ENCODE measurements at places on chromosomes 5 and 9.

- peaks cover 33% of the 10 kb centered on the region for H3K4me1 ChIP-seq
- DNase-seq = peak; percentile 73
- no peak overlapping the region for H3K27ac ChIP-seq
Observed at GRCh38 chr5:157269165-157269671, 3.3 kb downstream of the CYFIP2 start.

- no peak for DNase-seq
- no peak overlapping the region for H3K27ac ChIP-seq
- H3K27me3 ChIP-seq = no peaks in the 10 kb centered on the region
- H3K4me1 ChIP-seq = 0 out of 2 replicates have a peak, but pooled peaks cover 3% of the 10 kb centered on the region
- no peak overlapping the region for H3K4me3 ChIP-seq
- no peaks in the 10 kb centered on the region for H3K36me3 ChIP-seq
Observed at GRCh38 chr9:134546746-134547145, 94.9 kb upstream of the COL5A1 start.

DNA sequence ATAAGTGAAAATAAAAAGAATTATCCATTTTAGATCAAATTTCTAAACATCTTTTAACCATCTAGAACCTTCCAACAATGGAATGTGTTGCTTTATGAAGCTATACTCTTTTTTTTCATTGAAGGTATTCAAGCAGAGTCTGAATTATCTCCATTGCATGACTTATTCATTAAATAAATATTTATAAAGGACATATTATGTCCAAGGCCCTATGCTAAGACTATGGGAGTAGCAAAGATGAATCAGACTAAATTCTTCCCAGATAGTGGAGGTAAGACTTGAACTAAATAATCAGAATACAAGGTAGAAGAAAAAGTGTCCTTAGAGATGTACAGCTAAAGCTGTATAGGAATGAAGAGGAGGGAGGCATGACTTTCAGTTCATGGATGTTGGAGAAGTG is 215.5 kb upstream of the RGMB start:
- H3K27me3 ChIP-seq = no peaks in the 10 kb centered on the region
- H3K4me3 ChIP-seq = no peak overlapping the region
- H3K36me3 ChIP-seq = no peaks in the 10 kb centered on the region
- H3K27ac ChIP-seq = no peak overlapping the region
- DNase-seq = no peak
- H3K4me1 ChIP-seq = peaks cover 6% of the 10 kb centered on the region

DNA sequence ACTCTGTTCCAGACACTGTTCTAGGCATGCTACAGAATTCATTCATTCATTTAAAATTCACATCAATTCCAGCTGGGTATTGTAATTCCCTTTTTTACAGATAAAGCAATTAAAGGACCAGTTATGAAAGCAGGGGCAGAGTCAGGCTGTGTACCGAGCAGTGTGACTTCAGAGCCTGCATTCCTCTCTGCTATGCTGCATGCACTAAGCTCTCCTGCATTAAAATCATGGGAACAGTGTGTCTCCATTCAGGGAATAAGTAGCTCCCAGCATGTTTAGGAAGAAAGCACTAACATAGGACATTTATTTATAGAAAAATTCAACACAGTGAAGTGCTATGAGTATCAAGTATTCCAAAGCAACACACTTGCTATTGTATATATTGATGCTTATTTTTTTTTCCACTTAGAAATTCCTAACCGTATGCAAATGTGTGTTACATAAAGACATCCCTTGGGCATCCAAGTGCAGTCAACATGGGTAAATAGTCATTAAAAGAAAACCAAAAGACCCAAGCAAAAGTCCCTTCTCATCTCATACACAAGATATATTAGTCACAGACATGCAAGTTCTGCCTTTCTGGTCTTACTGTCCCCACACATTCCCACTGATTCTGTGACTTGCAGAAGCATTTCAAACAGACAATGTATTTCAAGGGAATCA is 173.7 kb downstream of the GABRB2 start:
- H3K27me3 ChIP-seq = no peaks in the 10 kb centered on the region
- peaks cover 4% of the 10 kb centered on the region for H3K4me1 ChIP-seq
- no peaks in the 10 kb centered on the region for H3K36me3 ChIP-seq
- H3K4me3 ChIP-seq = no peak overlapping the region

DNA sequence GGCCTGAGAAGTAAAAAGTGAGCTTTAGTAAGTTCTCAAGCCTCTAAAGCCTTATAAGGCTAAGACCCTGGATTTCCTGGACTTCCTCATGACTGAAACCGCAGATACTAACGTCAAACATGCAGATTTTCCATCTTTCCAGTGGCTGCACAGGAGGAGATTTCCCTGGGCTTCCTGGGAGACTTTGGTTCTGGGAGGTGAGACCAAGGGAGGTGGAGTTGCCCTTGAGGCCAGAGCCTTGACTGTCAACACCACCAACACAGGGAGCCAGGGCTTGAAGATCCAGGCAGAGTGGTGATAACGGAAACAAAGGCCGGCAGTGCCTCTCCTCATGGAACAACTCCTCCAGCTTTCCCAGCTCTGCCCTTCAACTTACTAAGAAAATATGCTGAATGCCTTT is 144.7 kb upstream of the LRRTM2 start:
- H3K4me3 ChIP-seq = no peak overlapping the region
- no peak for DNase-seq
- no peaks in the 10 kb centered on the region for H3K36me3 ChIP-seq
- H3K4me1 ChIP-seq = peaks cover 8% of the 10 kb centered on the region
- H3K27ac ChIP-seq = no peak overlapping the region
- H3K27me3 ChIP-seq = no peaks in the 10 kb centered on the region

- no peaks in the 10 kb centered on the region for H3K36me3 ChIP-seq
- no peak overlapping the region for H3K27ac ChIP-seq
- no peaks in the 10 kb centered on the region for H3K4me1 ChIP-seq
- DNase-seq = no peak
Observed at GRCh38 chr9:90306158-90306557, 336.5 kb downstream of the DIRAS2 start.

DNA sequence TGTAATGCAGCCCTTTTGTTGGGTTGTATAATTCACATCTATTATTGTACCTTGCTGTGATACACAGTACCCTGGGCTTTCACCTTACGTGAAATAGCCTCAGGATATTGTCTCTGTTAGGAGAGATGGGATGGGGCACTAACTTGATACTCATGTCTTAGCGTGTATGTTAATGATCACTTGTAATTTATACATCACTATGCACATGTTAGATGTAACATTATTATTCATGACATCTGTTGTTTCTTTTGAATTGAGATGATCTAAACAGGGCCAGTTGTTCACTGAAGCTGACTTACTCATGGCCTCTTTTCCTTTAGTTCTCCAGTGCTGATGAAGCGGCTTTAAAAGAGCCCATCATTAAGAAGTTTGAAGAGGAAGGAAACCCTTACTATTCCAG is 65.2 kb downstream of the MCCC2 start:
- no peak overlapping the region for H3K4me3 ChIP-seq
- H3K27me3 ChIP-seq = no peaks in the 10 kb centered on the region
- DNase-seq = no peak
- peaks cover 26% of the 10 kb centered on the region for H3K36me3 ChIP-seq

DNA sequence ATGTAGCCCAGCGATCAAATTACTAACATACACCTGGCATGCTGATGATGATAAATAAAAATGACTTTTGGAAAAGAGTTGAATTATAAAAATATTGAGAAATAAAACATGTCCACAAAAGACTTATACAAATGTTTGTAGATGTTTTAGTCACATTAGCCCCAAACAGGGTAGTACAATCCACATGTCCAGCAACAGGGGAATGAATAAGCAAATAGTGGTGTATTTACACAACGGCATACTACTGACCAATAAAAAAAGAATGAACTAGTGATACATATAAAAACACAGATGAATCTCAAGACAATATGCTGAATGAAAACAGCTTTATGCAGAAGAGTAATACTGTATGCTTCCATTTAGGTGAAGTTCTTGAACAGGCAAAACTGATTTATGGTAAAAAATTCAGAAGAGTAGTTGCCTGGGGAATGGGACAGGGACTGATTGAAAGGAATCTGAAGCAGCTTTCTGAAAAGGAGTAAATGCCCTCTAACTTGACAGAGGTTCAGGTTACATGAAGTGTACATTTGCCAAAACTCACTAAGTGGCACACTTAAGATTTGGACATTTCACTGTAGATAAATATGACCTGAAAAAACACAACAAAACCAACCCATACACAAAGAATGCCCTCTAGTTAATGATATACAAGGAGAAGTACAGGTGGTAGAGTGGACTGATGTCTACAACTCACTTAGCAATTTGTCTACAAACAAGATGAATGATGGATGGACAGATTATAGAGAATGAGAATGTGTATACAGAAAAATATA is 35.4 kb downstream of the ACTL7A start:
- peaks cover 52% of the 10 kb centered on the region for H3K36me3 ChIP-seq
- no peaks in the 10 kb centered on the region for H3K27me3 ChIP-seq
- DNase-seq = no peak

GRCh38 chr5:16791036-16791705 is 144.9 kb downstream of the MYO10 start:
- no peaks in the 10 kb centered on the region for H3K4me1 ChIP-seq
- peak; percentile 70 for DNase-seq
- no peak overlapping the region for H3K27ac ChIP-seq
- H3K27me3 ChIP-seq = no peaks in the 10 kb centered on the region

DNA sequence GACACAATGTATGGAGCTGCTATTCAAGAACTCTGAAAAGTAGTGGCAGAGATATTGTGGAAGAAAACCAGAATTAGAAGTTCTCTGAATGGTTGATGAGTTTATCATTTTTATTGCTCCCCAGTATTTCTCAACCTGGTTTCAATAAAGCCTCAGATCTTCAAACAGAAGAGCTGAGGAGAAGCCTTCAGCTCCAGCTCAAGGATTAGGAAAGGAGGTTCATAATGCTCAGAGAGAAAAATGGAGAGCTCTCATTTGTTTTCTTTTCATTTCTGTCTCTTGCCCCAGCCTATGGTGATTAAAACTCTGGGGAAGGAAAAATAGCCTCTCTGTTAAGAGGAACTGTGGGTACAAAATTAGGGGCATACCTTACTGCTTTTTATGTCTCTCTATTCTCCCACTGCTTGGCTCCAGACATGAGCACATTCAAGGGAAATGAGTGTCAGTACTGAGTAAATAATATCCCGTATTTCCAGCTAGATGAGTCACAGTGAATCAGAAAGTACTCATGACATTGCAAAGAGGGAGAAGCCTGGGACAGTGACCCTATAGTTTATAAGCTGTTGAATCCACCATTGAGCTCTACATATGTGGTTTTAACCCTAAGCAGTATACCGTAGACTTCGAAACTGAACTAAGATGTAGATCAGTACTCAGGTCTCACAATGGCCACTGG is 138.1 kb downstream of the EMB start:
- H3K27ac ChIP-seq = no peak overlapping the region
- DNase-seq = no peak
- H3K4me1 ChIP-seq = no peaks in the 10 kb centered on the region
- H3K4me3 ChIP-seq = no peak overlapping the region
- H3K27me3 ChIP-seq = no peaks in the 10 kb centered on the region

GRCh38 chr5:40386289-40386688 is 293.4 kb upstream of the PTGER4 start:
- peak; percentile 8 for DNase-seq
- H3K27ac ChIP-seq = no peak overlapping the region
- peaks cover 12% of the 10 kb centered on the region for H3K4me1 ChIP-seq
- H3K4me3 ChIP-seq = no peak overlapping the region

GRCh38 chr5:859798-860296 is 9.1 kb upstream of the ZDHHC11 start:
- no peak overlapping the region for H3K4me3 ChIP-seq
- H3K27me3 ChIP-seq = no peaks in the 10 kb centered on the region
- no peak for DNase-seq
- H3K27ac ChIP-seq = no peak overlapping the region
- H3K36me3 ChIP-seq = peaks cover 4% of the 10 kb centered on the region
- no peaks in the 10 kb centered on the region for H3K4me1 ChIP-seq

DNA sequence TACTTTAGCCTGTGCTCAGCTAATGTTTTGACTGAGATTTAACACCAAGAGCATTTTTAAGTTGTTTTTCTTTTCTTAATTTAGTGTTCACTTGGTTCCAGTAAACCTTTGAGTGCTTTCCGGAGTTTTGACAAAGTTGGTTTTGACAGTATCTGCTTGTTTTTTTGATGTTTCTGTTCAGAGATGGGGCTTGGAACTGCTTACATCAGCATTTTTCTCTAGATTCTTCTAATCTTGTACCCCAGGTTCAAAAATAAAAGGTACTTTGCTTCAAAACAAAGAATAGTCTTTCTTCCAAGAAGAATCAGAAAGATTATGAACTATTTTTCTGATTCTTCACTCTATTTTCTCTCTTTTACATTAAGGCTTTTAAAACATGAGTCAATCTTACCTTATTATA is 132.2 kb downstream of the DPYSL3 start:
- H3K4me1 ChIP-seq = peaks cover 5% of the 10 kb centered on the region
- H3K27ac ChIP-seq = no peak overlapping the region
- no peaks in the 10 kb centered on the region for H3K27me3 ChIP-seq
- H3K36me3 ChIP-seq = no peaks in the 10 kb centered on the region

GRCh38 chr5:115267617-115268016 is 4.9 kb upstream of the PGGT1B start:
- no peak for DNase-seq
- no peak overlapping the region for H3K27ac ChIP-seq
- H3K27me3 ChIP-seq = no peaks in the 10 kb centered on the region
- peaks cover 8% of the 10 kb centered on the region for H3K36me3 ChIP-seq
- no peaks in the 10 kb centered on the region for H3K4me1 ChIP-seq

DNA sequence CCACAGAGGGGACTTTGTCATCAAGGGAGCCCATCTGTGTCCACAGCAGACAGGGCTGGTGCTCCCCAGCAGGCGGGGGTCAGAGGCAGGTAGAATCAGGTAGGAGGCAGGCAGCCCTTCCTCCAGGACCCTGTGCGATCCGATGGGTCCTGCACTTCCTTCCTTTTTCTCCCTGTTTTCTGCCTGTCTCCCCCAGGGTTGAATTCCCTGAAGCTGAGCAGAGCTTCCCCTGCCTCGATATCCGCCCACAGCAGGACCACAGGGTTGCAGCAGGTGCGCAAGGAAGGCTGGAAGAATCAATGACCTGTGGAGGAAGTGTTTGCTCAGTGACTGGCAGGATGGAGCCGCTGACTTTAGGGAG is 69.2 kb downstream of the MRPL36 start:
- H3K27me3 ChIP-seq = no peaks in the 10 kb centered on the region
- DNase-seq = no peak
- H3K4me3 ChIP-seq = no peak overlapping the region
- H3K4me1 ChIP-seq = peaks cover 7% of the 10 kb centered on the region
- H3K27ac ChIP-seq = no peak overlapping the region
- H3K36me3 ChIP-seq = no peaks in the 10 kb centered on the region

GRCh38 chr5:168353216-168353957 is 61.9 kb downstream of the WWC1 start:
- H3K27ac ChIP-seq = no peak overlapping the region
- no peak overlapping the region for H3K4me3 ChIP-seq
- no peaks in the 10 kb centered on the region for H3K36me3 ChIP-seq
- no peak for DNase-seq

Data from GM23338 (cell line).